Effector memory CD8-positive, alpha-beta T cell (primary cell): ENCODE measurements at places on chromosomes 12 and 14.

- no peak for DNase-seq
Measured at GRCh38 chr12:98644433-98644711, 216 bp downstream of the IKBIP start.

GRCh38 chr14:88078525-88078924, 73.6 kb downstream of the GPR65 start:
- DNase-seq: no peak

- DNase-seq: peak; percentile 42
Measured at GRCh38 chr14:57390806-57391516, 575 bp downstream of the NAA30 start.

DNA sequence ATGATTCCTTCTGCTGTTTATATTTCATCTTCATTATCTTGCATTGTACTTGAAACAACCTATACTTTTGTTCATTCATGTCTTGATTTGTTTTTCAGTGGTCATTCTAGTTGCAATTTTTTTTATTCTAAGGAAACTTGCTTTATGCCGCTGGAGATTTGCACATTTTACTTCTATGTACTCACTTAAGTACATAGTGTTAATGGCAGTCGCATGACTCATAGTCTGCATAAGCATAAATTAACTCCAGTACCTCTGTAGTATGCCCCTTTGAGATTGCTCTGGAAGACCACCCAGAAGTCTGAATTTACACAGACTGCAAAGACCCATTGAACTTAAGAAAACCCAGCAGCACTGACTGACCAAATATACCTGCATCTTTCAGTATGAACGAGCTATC, 77.0 kb downstream of the MSRB3 start:
- no peak for DNase-seq

DNA sequence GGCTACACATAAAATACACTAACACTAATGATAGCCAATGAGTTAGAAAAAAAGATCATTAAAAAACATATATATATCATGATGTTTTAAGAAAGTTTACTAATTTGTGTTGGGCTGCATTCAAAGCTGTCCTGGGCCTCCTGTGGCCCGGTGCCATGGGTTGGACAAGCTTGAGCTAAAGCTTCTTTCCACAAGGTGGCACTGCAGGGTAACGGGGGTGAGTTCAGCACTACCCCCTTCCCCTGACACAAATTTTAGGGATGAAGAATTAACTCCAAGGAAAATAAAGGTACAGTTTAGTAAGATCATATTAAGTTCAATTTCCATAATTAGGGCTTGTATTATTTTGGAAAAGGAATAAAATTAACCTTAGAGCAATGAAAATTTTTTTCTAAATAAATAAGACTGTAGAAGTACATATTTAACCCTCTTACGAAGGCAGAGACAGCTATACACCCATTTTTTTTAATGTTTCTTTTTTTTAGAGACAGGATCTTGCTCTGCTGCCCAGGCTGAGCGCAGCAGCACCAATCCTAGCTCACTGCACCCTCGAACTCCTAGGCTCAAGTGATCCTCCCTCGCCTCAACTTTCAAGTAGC, 38.9 kb downstream of the PPP1R13B start:
- peak; percentile 66 for DNase-seq

- DNase-seq: no peak
Measured at GRCh38 chr12:100185361-100185894, 15.2 kb upstream of the ACTR6 start.

DNA sequence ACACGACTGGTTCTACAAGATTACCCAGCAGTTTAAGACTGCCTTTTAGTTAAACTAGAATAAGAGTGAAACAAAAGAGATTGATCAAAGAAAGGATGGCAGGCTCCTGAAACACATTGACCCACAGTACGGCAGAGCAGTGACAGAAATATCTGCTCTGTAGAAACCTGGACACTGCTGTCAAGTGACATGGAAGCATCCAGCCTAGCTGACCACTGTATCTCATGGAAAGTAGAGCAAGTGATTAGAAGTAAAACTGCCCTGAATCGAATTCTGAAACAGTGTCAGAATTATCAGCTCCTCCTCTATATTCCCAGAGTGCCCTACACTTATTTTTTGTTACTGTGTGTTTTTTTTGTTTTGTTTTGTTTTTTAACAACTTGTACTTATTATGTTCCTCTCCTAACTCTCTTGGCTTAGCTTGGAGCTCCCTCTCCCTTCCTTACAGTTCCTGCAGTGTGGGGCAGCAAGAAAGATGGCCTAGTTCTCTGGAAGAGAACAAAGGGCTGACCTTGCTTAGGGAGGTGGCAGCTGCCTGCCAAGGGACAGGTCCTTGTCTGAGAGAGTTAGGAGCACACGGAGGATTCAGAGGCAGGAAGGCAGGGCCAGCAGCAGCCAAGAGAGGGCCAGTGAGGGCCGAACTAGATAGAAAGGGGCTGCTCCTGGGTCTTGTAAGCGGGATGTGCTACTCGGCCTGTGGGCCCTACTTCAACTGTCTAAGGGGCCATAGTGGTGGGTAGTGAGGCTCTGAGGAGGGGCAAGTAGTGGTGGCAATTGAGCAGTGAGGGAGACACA, 97.2 kb downstream of the PTPRR start:
- no peak for DNase-seq

DNA sequence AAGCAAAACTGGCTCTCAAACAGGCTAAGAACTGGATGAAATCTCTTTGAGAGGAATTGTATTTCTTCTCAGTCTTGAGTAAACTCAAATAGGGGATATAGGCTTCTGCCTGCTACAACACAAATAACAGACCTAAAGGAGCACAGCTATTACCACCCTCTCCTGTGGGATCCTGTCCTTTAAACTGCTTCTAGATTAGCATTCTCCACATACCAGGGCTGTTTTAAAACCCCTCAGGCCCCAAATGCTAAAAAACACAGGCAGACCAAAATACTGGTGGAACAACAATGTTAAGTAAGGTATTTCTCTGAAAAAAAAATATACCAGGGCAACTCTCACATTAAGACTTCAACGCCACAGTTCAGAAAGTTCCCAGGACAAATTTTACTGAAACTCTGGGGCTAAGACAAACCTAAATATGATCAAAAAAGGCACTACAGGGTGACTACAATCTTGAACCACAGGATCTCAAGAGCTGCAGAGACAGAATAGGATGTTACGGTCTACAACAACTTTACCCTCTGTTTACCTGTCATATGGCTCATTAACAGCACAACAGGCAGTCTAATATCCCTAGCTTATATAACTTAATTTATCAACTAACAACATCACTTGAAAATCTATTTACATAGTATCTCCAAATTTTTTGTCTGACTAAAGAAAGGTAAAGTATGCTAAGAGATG, 7.2 kb downstream of the CPNE8 start:
- DNase-seq: no peak

DNA sequence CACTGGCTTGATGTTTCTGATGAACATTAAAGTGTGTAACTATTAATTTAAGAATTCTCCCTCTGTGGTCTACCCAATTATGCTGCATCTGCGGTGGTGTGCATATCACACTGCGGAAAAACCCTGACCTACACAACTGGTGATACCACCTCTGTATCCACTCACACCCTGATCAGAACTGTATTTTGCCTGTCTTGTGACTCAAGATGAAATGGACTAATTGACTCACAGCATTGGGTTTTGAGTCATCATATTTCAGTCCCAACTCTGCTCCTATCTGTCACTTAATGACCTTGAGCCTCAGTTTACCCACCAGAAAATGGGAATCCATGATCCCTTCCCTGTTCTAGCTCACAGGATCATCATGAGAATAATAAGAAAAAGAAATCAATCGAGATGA, 65.6 kb downstream of the NUAK1 start:
- no peak for DNase-seq

- DNase-seq: no peak
Measured at GRCh38 chr12:106452309-106452708, 94.8 kb downstream of the POLR3B start.

DNA sequence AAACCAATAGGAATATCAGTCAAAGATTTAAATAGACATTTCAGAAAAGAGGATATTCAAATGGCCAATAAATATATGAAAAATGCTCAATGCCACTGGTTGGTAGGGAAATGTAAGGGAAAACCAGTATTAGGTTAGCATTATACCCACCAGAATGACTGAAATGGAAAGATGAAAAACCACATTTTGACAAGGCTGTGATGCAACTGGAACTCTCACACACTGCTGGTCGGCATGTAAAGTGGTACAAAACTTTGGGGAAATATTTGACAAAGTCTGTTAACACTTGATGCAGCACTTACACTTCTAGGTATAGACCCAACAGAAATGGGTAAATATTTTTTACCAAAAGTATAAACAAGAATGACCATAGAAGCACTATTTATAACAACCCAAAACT, 163.2 kb upstream of the C14orf180 start:
- no peak for DNase-seq

GRCh38 chr14:64663174-64663573, 41.0 kb upstream of the PLEKHG3 start:
- DNase-seq: no peak

DNA sequence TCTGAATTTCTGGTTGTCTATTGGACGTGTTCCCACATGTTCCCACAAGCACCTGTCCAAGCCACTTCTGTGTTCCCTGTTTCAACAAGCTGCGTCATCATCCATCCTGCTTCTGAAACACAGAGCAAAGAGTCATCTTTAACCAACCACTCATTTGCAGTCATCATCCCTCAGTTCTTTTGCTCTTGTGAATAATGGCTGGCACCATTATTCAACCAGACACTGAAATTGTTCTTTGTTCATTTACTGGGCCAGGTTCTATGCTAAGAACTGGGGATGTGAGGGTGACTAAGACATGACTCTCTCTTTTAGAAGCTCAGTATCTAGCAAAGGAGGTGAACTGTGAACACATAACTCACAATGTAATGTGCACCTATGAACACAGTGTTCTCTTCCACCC, 40.7 kb upstream of the ANO4 start:
- no peak for DNase-seq

DNA sequence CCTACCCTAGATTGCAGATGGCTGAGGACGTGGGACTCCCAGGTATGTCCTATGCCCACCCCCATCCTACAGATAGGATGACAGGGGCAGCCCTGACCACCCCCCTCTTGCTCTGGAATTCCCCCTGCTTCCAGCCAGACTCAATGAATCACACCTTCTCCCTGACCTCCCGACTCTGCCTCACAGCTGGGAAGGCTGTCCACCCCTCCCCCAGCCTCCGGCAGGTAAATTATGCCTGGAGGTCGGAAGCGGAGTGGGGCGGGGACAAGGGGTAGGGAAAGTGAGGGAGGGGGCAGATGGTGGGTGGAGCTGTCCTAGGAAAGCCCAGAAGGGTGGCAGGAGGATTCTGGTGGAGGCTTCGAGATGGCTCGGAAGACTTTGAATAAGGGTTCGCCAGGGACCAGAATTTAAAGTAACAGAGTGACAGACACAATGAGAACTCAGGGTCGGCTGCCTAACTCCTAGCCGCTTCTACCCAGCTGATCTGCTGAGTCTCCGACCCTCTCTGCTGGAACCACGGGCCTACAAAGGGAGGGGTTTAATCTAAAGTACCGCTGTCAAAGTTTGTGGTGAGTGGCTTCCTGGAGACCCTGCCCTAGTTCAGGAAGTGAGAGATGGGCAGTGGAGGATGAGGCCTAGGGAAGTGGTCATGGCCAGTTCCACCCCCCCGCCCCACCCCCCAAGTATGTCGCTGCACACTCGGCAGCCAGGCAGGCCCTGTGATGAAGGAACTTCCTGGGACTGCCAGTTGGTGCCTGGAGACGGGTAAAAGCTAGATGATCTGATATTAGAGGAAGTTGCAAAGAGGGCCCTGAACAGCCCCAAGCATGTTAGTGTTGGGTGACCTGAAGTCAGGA, 4.2 kb downstream of the PLEKHG3 start:
- no peak for DNase-seq

- DNase-seq: no peak
Measured at GRCh38 chr14:49984424-49984823, 91.5 kb downstream of the ARF6 start.

GRCh38 chr14:52911904-52912303, 38.9 kb downstream of the FERMT2 start:
- no peak for DNase-seq

GRCh38 chr14:104559804-104560585, 19.6 kb upstream of the C14orf180 start:
- DNase-seq: no peak

GRCh38 chr14:22476005-22476751, 112.8 kb downstream of the DAD1 start:
- DNase-seq: no peak

DNA sequence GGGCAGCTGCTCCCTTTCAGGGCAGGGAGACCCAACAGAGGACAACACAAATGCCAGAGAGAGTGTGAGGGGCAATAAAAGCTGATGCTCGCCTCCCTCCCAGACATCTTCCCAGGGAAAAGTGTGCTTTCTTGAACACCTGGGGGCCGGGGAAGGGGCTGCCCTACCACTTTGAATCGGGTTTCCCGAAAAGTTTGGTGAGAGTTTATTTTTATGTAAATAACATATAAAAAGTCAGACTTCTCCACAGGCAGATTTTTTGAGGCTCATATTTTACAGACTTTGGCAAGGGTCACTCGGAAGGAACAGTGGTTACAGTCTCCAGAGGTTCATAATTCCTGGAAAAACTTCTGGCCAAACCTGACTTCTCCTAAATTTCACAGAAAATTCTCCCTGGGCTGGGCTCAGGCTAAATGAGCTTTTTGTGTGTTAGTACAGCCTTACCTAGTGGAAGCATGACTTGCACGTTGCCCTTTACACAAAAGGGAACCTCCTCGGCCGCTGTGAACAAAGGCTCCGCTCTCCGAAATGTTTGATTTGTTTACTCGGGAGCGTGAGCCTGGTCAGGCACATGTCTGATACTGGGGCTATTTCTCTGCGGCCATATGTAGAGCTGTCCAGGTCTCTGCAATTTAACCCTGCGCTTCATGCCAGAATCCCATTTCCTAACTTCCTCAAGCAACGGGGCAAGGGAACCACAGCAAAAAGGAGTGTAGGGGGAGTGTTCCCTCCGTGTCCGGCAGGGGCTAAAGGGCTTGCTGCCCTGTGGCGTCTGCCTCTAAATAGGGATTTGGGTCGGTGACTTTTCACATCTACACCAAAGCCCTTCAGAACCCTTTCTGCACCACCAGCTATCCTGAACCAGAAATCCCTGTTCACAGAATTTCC, 3.4 kb downstream of the RTL1 start:
- no peak for DNase-seq

DNA sequence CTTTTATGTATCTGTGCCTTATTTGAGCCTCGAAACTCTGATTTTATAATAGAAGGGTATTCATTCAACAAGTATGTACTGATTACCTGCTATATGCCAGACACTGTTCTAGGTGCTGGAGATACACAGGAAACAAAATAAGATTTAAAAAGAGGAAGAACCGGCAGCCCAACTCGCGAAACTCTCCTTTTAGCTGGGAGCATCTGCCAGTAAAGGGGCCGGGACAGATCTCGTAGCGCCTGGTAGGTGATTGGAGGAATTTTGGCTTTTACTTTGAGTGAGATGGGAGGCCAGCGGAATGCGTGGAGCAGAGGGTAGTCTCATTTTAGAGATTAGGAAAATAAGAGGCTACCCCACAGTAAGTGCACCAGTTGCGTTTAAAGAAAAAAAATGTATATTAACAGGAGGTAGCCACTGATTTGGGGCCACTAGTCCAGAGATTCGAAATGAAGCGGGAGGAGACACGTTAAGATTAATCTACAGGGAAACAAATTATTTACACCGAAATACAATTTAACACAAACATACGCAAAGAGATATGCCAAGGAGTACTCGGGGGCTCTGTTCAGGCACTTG, 520 bp upstream of the MON2 start:
- DNase-seq: no peak

- no peak for DNase-seq
Measured at GRCh38 chr12:84422340-84422739, 490.3 kb downstream of the SLC6A15 start.
